Suppressor macrophage treated with lipopolysaccharide for 4 hours (primary cell): ENCODE measurements at places on chromosomes 5 and 9.

DNA sequence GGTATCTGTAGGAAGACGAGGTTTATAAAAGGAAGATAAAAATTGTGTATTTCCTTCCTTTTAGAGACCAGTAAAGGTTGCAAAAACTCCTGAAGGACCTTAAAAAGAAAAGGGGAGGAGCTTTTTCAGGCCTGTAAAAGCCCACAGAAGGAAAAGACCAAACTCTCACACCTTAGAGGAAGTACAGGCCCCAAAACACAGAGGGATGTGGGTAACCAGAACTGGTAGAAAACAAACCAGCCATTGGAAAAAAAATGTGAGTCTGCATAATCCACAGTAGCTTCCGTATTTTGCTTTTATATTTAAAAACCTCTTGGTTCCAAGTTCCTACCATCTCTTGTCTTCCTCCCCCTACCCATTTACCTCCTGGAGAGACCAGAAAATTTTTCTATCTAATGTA lies 8.5 kb downstream of the GIN1 start:
- DNase-seq = peak; percentile 11

DNA sequence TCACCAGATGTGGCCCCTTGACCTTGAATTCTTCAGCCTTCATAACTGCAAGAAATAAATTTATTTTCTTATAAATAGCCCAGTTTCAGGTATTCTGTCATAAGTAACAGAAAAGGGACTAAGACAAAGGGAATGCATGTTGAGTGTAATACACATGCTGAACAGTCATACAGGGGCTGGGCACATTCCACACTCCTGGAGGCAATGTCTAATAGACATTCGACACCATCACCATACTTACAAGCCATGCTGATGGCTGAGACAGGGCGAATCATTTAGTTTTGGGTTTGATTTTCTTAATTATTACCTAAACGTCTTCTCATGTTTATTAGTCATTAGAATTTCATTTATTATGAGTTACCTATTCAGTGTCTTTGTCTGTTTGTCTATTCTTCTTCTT lies 68.5 kb downstream of the TENT4A start:
- DNase-seq = no peak

GRCh38 chr9:6439051-6439703 lies 26.2 kb downstream of the UHRF2 start:
- no peak for DNase-seq

DNA sequence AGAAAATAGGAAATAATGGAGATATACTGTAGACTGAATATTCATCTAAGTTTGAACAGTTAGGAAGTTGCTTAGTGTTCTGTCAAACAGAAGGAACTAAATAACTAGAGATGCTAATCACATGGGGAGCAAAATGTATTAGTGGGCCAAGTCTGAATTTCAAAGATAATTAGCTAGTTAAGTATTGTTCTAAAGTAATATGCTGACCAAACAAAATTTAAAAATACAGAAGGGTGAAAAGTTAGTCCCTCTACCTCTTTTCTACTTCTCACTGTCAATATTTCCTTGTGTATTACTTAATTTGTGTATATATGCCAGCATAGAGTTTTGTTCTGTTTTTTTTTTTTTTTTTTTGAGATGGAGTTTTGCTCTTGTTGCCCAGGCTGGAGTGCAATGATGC lies 4.0 kb downstream of the MCCC2 start:
- DNase-seq = no peak

- DNase-seq = no peak
Measured at GRCh38 chr5:55427157-55427556, 107.6 kb downstream of the PLPP1 start.

DNA sequence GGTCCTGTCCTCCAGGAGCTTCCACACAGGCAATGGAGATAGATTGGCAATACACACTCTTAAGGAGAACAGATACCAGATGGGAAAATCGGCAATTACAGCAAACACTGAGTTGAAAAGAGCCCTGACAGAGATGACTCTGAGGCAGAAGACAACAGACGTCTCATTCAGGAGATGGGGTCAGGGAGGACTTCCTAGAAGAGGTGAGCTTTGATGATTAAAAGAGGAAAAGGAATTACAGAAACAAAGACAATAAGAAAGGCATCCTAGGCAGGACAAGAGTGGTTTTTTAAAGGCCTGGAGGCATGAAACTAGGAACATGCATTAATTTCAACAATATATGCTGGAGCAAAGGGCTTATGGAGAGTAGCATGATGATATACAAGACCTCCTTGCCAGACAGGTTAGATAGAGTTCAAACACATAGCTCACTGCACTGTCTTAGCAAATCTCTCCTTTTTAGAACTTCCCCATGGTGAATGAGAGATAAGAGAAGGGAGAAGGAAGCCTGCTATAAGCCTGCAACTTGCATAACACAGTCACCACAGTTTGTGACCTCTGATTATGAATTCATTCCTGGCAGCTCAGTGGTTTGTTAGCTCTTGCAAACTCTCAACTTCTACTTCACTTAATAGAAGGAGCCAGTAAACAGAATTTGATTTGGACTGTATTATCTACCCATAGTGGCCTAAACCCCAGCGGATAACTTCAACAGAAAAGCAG lies 48.5 kb downstream of the SIL1 start:
- peak; percentile 70 for DNase-seq

DNA sequence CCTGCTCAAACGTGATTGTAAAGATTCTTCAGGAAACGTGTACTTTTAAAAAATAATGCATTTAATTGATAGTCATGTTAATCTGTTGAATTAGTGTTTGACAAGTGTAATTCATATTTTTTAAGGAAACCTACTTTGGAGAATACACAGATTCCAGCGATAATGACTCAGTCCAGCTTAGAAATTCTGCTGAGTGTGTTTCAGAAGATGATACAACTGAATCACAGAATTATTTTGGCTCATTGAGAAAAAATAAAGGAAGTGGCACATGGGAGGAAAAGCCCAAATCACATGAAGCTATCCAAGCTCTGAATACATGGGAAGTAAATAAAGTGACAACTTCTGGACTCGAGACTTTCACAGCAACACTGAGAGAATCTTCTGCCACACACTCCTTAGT lies 37.8 kb downstream of the ICE1 start:
- DNase-seq = peak; percentile 18

DNA sequence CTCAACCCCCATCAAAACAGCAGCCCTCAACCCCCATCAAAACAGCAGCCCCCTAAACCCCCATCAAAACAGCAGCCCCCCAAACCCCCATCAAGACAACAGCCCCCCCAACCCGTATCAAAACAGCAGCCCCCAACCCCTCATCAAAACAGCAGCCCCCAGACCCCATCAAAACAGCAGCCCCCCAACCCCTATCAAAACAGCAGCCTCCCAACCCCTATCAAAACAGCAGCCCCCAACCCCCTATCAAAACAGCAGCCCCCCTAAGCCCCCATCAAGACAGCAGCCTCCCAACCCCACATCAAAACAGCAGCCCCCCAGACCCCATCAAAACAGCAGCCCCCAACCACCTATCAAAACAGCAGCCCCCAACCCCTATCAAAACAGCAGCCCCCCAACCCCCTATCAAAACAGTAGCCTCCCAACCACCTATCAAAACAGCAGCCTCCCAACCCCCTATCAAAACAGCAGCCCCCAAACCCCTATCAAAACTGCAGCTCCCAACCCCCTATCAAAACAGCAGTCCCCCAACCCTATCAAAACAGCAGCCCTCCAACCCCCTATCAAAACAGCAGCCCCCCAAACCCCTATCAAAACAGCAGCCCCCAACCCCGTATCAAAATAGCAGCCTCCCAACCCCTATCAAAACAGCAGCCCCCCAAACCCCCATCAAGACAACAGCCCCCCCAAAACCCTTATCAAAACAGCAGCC lies 1.2 kb downstream of the TPPP start:
- no peak for DNase-seq

DNA sequence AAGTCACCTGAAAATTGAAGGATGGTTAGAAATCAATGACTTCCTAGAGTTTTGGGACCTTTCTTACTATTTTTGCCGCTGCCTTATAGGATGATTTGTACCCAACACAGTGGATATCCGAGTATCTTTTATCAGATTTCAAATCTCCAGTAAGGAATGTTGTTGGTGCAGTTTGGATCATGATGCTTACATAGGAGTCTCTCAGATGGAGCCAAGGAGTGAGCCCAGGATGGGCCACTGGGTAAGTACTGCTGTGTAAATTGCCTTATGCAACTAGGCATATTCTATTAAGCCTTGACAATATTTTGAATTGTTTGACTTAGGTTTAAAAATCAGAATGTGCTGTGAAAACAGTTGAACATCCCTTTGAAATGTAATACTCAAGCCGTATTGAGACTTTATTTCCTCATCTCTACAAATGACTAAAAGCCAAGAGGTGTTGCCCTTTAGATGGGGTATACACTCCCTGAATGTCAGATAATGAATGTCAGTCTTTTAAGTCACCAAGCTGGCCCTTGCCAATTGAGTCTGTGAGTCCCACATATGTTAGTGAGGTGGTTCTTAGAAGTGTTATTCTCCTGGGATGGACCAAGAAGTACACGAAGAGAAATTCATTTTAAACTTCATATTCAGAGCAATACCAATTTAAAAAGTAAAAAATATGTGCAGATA lies 271.8 kb upstream of the CTNND2 start:
- DNase-seq = no peak

- DNase-seq = peak; percentile 69
Measured at GRCh38 chr9:33415501-33416038, 13.2 kb upstream of the AQP7 start.

GRCh38 chr5:135063511-135064234 lies 29.6 kb upstream of the PITX1 start:
- DNase-seq = no peak

DNA sequence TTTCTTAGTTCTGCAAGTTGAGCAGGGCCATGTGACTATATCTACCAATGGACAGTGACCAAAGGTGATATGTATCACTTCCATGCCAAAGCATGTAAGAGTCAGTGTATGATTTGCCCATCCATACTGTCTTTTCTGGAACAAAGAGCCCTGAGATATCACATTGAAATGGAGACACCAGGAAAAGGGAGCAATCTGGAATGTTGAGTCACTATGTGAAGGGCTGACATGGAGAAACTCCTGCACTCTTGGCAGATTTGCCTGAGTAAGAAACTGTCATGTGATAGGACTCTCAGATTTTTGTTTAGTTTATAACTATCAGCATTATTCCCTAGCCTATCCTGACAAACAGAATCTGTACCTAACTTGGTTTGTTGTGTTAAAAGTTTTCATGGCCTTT lies 29.8 kb upstream of the TMEM161B start:
- no peak for DNase-seq

- DNase-seq = no peak
Measured at GRCh38 chr9:130766021-130766926, 68.8 kb upstream of the ABL1 start.

DNA sequence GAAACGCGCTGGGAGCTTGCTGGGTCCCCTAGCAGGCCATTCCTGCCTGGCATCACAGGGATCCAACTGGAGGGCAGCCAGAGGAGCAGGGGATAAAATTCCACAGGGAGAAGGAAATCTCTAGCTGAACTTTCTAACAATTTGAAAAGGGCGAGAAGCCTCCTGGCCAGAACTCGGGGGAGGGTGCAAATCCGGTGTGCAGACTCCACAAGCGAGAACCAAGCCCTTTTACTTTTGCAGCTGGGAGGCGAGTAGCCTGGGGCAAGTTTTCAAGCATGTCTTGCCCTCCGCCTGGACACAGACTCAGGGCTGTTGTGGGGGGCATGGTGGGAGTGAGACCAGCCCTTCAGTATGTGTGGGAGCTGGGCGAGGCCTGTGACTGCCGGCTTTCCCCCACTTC lies 14.3 kb upstream of the POU5F2 start:
- no peak for DNase-seq

GRCh38 chr9:84701801-84702200 lies 32.3 kb downstream of the NTRK2 start:
- DNase-seq = no peak

GRCh38 chr9:107972346-107972745 lies 482.8 kb upstream of the KLF4 start:
- DNase-seq = no peak

GRCh38 chr5:59597690-59598546 lies 295.6 kb downstream of the PDE4D start:
- DNase-seq = peak; percentile 28

DNA sequence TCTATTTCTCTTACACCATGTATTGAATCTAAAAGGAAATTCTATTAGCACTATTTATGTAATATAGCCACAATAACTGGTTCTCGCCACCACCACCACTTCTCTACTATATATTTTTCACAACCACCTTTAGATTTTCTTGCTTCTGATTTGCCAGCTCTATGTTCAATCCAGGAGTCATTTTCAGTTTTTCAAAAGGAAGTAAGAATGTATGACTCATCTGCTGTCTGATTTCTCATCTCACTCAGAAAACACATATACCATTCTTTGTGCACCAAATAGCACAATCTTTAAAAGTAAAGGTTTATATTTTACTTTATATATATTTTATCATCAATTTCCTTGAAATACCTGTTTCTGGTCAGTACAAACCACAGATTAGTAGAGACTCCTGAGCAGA lies 1127.5 kb downstream of the TAF11L14 start:
- DNase-seq = peak; percentile 37

DNA sequence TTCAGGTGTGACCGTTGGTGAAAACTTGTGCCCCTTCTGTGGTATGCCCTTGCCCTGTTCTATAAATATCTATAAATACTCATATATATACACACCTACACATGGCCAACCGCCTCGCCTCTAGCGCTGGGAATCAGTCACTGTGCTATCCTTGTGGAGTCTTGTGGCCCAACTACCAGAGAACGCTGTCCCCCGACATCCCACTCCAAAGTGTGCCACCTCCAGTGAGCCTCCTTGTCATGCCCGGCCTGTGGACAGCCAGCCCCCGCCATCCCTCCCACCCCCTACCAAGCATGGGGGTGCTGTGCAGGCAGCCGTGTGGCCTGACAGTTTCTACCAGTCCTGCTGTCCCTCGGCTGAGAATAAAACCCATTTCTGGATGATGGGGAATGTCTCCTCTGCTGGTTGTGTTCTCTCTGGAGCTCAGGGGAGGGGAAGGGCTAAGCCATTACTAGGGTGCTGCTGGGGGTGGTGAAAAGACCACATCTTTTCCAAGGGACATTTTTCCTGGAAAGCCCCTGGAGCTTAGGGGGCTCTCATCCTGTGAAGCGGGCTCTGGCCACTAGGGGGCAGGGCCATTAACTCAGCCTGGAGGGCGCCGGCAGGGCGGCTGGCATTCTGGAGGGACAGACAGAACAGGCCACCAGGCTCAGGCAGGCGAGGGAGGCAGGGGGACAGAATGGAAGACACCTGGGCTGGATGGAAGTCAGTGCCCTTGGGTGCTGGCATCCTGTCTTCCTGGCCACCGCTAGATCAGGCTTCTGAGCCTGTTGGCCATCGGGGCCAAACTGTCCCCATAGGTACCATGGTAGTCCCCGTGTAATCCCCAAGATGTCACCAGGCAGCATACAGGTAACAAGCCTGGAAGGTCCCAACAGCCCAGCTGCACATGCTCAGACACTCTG lies 20.7 kb downstream of the GOLGA2 start:
- DNase-seq = peak; percentile 69

GRCh38 chr9:38651400-38652042 lies 31.1 kb upstream of the ANKRD18A start:
- no peak for DNase-seq

DNA sequence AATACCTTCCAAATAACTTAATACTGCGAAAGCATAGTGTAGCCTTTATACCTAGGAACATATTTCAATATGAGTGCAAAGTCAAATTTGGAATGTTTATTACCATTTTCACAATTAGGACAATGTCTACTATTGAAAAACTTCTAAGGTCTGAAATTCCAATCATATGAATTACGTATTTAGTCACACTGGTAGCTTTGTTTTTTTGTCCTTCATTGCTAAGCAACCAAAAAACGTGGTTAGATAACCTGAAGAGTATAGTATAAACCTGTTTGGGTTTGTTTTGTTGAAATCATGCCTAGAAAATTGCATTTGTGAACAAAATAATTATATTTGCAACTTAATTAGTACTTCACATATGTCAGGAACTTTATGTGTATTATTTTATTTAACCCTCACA lies 134.2 kb downstream of the FBXO4 start:
- no peak for DNase-seq
